IMR-90 (cell line): ENCODE measurements at places on chromosomes 5 and 9. TPM values are rescaled to one million over a fixed set of nuclear protein-coding genes. Genes with fewer than 3 reads are reported as not detected.

Gene FBXW5
- polyA plus RNA-seq = 80.2 and 95.4 TPM in 2 replicates

Gene SPINK6
- polyA plus RNA-seq = not detected in 2 replicates

Gene SOHLH1
- not detected in 2 replicates for polyA plus RNA-seq

Gene RASGEF1C
- not detected in 2 replicates for polyA plus RNA-seq

Gene RICTOR
- polyA plus RNA-seq = 2.8 and 4.1 TPM in 2 replicates

- DNase-seq = no peak
These were observed 1397.8 kb downstream of the PTPRD start for GRCh38 chr9:9215050-9215449.

DNA sequence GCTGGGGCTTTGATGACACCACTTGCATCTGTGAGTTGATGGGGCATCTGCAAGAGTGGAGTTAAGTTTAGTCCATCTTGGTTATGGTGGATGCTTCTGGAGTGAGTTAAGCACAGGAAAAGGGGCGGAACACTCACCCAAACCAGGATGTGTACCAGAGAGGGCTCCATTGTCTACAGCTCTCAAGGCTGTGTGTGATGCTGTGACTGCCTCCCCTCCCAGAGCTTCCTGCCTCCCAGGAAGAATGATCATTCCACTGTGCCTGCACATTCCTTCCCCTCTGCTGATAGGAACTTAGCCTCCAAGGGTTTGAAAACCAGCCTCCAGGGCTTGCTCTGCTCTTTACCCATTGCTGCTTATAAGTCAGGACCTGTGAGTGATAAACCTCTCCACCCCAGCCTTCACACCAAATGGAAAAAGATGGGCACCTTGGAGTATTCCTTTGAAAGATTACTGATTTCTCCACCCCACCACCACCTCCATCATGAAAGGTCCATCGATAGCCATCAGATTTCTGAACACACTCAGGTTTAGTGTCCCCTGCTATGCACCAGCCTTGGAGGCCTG, 160.1 kb upstream of the SPRY4 start:
- DNase-seq = peak; percentile 72

DNA sequence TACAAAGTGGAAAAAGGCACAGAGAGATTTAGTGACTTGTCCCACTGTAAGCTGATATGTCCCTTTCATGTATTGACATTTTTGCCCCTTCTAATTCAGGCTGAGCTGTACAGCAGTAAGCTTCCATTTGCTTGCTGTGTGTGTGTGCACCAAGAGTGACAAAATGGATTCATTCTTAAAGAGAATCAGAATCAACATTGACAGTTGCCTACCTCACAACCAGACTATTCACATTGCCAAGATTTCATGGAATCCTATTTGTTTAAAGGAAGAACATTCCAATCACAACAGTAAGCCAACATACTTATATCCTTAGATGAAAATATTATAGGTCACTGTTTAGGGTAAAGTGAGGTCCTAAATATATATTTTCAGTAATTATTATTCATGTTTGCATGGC, 102.6 kb downstream of the TMEM232 start:
- peak; percentile 50 for DNase-seq

DNA sequence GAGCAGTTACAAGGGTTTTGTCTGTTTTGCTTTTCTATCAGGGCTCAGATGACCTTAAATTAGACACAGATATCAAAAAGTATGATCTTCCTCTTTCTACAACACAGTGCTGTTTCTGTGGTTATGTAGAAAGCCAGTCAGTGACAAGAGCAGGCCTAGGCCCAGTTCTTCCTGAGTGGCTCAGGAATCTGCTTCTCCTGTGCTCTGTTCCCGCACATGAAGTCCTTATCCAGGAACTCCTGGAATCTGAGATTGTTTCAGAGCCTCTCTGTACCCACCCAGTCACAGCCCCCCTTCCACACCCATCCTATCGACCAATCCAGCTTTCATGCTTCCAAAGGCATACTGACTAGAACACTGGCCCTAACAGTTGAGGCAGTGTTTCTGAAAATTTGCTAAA, 40.4 kb upstream of the SMU1 start:
- no peak for DNase-seq

GRCh38 chr5:74649421-74649973, 9.0 kb upstream of the ENC1 start:
- no peak for DNase-seq

DNA sequence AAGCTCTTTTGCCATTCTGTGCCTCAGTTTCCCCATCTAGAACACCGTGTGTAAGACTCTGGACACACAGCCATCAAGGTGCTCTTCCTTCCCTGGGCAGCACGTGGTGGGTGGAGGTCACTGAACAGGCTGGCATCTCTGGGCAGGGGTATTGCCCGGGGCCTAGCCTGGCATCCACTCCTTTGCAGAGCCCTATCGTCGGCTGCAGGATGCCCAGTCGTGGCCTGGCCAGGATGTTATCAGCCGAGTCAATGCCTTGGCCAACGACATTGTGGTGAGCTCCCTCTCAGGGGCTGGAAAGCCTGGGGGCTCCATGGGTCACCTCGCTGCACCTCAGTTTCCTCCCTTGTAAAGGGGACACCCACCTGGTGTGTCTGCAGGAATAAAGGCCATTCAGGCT, 4.0 kb downstream of the ADGRD2 start:
- no peak for DNase-seq

DNA sequence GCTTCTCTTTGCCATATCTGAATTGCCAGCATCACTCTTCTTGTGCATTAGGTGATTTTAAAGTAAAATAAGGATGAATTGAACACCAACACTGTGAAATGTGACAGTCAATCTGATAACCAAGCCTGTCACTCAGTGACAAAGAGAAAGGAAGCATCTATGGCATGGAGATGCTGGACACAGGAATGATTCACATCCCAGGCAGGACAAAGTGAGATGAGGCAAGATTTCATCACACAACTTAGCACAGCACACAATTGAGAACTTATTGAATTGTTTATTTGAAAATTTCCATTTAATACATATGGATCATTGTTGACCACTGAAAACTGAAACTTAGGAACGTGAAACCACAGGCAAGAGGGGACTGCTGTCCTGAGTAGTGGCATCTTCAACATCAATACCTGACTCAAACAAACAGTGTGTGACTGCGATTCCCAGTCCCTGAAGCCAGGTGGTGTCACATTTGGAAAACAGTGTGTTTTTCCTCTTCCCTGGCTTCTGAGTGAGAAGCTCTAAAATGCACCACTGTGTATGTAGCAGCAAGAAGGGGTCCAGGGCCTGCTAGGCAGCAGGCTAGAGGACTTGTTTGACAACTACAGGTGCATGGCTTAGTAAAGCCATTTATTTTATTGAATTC, 10.7 kb downstream of the GAPT start:
- no peak for DNase-seq

GRCh38 chr5:59496524-59497134, 396.9 kb downstream of the PDE4D start:
- DNase-seq = peak; percentile 5

- DNase-seq = peak; percentile 51
These were observed 1188.1 kb downstream of the DTWD2 start for GRCh38 chr5:117800261-117800660.

DNA sequence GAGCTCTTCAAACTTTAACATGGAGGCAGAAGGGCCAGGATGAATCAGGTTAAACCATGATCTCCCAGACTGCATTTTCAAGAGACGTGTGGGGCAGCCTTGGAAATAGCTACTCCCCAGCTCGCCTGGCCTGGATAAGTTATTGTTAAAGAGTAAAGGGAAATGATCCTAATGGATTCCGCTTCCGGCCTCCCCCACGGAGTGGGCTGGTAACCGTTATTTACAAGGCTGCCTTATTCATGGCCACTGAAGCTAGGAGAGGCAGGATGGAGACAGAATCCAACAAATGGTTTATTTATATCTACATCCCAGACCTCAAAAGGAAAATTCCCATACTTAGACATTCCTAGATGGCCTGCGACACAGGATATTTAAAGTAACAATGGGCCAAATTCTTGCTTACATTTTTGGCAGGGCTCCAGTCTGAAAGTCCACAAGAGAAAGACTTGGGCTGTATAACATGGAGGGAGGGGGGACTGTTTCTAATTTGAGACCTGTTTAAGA, 27.9 kb downstream of the SPRY4 start:
- DNase-seq = peak; percentile 90

GRCh38 chr5:32961059-32961415, 249.9 kb downstream of the NPR3 start:
- DNase-seq = peak; percentile 31

DNA sequence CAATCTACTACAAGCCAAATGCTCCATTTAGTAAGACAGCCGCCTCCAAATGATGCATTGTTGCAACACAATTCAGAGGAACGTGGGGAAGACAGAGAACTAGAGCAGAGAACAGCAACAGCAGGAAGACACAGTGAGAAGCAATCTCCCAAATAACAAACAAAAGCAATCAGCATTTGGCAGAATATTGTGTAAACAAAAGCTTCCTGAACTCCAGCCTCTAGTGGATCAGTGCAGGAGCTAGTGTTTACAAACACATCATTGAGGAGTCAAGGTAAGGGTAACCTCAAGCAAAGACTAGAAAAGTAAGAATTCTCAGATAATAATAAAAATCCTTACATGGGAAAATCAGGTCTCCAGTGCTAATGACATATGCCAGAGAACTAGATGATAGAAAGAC, 20.6 kb downstream of the FST start:
- no peak for DNase-seq

DNA sequence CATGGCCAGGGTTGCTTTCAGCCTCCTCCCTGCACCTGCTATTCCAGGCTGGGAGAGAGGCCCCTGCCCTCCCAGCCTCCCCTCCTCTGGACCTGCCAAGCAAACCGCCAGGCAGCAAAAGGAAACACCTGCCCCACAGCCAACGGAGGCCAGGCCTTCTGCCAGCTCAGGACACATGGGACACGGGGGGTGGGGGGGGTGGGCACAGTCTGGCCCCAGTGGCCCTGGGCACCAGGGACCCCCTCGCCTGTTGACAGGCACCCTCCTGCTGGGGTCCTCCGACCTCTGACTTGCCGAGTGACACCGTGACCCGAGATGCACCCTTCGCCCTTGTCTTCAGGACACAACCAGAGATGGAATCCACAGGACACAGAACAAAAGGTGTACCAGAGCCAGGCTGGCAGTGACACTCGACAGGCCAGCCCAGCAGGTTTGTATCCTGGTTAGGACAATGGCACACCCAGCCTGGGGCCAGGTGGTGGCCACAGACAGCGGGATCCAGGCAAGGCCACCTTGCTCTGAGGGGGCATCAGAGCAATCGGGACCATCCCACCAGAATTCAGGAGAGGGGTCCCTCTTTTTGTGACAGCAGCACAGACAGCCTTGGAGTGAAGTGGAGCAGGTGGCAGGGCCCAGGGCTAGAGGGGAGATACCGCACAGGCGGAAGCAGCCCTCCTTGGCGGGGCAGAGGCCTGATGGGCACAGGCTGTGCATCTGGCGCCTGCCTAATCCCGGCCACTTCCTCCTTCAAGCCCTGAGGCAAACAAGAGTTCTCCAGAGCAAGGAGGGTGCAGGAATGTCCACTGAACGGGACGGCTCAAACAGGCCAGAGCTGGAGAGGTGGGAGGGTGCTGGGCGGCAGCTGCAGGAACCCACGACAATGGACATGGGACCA, 1.3 kb upstream of the TMEM210 start:
- no peak for DNase-seq

- DNase-seq = no peak
These were observed 28.1 kb upstream of the SYNPO start for GRCh38 chr5:150612405-150612804.

GRCh38 chr5:172097356-172097755, 90.7 kb downstream of the STK10 start:
- peak; percentile 72 for DNase-seq

- DNase-seq = no peak
These were observed 177.5 kb upstream of the S1PR3 start for GRCh38 chr9:88813638-88814209.

- DNase-seq = no peak
These were observed 99.8 kb upstream of the KLF9 start for GRCh38 chr9:70514273-70514672.

DNA sequence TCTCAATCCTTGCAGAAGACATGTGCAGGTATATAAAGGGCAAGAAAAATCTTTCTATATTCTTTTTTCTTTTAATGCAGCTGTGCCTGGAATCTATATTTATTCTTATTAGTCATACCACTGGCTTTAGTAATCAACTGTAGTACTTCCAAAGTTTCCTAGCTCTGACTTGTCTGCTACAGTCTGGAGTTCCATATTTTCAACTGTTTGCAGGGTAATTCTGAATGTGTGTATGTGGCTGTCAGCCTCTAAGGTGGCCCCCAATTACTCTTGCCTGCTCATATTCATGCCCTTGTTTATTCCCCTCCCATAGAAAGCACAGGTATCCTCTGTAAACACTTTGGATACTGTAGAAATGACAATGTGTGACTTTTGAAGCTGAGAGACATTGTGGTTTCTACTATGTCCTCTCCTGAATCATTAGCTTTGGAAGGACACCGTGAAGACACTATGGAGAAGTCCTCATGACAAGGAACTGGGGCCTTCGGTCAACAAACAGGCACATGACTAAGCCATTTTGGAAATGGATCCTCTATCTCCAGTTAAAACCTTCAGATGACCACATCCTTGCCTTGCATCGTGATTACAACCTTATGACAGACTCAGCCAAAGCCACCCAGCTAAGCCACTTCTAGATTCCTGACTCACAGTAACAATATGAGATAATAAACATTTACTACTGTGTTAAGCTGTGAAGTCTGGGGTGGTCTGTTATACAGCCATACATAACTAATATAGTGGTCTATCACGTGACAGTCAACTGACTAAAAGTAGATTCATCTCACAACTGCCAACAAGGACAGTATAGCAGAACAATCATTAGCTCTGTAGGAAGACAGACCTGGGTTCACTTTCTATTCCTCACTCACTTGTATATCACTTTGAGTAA, 49.5 kb upstream of the SUSD1 start:
- DNase-seq = peak; percentile 93

GRCh38 chr5:158876263-158876942, 223.3 kb downstream of the EBF1 start:
- no peak for DNase-seq

DNA sequence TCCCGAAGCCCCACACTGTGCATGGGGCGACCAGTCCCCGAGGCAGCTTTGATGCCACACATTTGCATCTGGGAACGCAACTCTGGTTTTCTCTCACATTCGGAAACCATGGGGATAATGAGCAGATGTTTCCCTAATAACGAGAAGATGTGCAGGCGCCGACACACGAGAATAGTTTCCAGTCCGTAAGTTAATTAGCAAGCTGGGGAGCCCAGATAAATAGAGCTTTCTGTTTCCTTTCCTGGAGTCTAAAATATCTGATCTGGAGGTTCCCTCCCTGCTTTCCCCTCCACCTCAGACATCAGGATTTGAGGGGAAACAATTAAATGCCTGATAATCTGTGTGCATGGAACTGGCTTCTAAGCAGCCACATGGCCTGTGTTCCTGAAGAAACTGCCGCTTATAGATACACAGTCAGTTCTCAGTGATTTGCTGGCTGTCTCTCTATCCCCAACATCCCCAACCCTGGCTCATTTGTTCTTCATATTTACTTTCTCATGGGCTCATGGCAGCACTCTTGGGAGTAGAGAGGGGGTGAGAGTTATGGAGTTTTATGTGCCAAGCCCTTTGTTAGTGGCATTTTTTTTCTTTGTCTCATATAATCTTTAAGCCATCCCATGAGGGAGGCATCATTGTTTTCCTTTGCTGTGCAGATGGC, 62.8 kb downstream of the PDZD2 start:
- no peak for DNase-seq

- no peak for DNase-seq
These were observed 4.3 kb upstream of the EMB start for GRCh38 chr5:50445296-50445949.
